Keratinocyte (primary cell): ENCODE measurements at places on chromosomes 4 and X. TPM values are rescaled to one million over a fixed set of nuclear protein-coding genes. Genes with fewer than 3 reads are reported as not detected.

Gene PPEF2
- 0.03 TPM in 2 of 3 replicates, not detected in the other for polyA plus RNA-seq

Gene BTC
- 0.40 to 0.62 TPM (median 0.58 TPM) in 3 replicates for polyA plus RNA-seq

Gene UGT2A1
- polyA plus RNA-seq: not detected in 3 replicates

DNA sequence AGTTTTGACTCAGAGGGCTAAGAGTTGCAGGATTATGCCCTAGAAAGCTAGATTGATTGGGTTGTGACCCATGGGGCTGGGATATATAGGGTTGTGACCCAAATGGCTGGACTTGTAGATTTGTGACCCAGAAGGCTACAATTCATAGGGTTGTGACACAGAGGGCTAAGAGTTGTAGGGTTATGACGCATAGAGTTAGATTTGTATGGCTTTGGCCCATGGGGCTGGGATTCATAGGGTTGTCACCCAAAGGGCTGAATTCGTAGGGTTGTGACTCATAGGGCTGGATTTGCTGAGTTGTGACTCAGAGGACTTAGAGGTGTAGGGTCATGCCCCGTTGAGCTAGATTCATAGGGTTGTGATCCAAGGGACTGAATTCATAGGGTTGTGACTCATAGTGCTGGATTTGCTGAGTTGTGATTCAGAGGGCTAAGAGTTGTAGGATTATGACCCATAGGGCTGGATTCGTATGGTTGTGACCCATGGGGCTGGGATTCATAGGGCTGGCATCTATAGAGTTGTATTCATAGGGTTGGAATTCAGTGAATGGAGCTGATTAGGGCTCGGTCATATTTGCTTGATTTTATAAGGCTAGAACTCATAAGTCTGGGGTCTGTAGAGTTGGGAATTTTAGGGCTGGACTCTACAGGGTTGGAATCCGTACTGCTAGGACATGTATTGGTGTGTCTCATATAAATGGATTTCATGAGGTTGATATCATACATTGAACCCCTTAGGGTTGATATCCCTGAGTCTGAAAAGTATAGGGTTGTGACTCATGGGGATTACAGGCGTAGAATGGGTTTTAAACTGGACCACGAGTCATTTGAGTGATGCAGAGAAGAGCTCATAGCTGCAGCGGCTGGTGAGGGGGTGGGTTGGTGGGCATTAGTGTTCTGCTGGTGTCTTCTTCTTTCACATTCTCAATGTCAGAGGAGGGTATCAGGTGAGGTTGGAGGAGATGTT, 125.7 kb downstream of the CRLF2 start:
- no peak overlapping the region for H3K27ac ChIP-seq
- H3K4me1 ChIP-seq: no peaks in the 10 kb centered on the region
- H3K27me3 ChIP-seq: no peaks in the 10 kb centered on the region
- no peaks in the 10 kb centered on the region for H3K36me3 ChIP-seq
- DNase-seq: no peak

DNA sequence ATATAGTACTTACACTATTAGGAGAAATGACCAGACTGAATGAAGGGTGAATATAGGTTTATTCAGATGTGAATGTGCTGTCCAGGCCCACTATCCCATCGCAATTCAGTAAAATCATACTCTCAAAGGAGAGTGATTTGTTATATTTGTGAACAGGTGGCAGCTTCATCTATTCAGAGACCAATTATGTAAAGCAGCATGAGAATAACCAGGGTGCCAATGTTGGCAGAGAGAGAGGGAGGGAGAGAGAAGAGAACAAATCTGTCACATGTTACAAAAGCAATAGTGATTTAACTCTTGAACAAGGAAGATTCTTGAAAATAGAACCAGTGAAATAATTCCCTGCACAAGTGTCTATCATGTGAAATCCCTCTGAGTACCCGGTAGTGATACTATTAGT, 38.9 kb upstream of the TLL1 start:
- H3K4me1 ChIP-seq: no peaks in the 10 kb centered on the region
- DNase-seq: no peak
- H3K36me3 ChIP-seq: no peaks in the 10 kb centered on the region
- H3K27me3 ChIP-seq: no peaks in the 10 kb centered on the region

DNA sequence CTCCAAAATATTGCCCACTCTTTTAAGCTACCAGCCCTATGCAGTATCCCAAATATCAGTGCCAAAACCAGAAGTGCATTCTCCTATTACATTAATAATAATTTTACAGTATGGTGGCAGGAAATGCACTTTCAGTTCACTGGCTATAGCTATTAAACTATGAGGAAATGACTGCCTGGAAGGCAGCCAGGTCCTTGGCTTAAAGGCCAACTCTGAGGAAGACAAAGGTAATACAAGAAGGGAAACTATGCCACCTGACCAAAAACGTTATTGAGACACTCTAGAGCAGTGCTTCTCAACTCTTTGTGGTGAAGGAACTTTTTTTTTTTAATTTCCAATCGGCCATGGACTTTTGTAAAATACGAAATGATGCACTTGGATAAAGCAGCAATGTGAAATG, 133.6 kb upstream of the VAMP7 start:
- no peak for DNase-seq
- no peak overlapping the region for H3K4me3 ChIP-seq
- H3K36me3 ChIP-seq: no peaks in the 10 kb centered on the region
- H3K27me3 ChIP-seq: no peaks in the 10 kb centered on the region
- H3K4me1 ChIP-seq: no peaks in the 10 kb centered on the region

GRCh38 chr4:89296896-89297295, 10.7 kb downstream of the GPRIN3 start:
- DNase-seq: no peak
- H3K4me1 ChIP-seq: no peaks in the 10 kb centered on the region
- no peak overlapping the region for H3K4me3 ChIP-seq
- no peaks in the 10 kb centered on the region for H3K36me3 ChIP-seq
